Calu3 (cell line): ENCODE measurements at places on chromosomes 4 and X. TPM values are rescaled to one million over a fixed set of nuclear protein-coding genes. Genes with fewer than 3 reads are reported as not detected.

DNA sequence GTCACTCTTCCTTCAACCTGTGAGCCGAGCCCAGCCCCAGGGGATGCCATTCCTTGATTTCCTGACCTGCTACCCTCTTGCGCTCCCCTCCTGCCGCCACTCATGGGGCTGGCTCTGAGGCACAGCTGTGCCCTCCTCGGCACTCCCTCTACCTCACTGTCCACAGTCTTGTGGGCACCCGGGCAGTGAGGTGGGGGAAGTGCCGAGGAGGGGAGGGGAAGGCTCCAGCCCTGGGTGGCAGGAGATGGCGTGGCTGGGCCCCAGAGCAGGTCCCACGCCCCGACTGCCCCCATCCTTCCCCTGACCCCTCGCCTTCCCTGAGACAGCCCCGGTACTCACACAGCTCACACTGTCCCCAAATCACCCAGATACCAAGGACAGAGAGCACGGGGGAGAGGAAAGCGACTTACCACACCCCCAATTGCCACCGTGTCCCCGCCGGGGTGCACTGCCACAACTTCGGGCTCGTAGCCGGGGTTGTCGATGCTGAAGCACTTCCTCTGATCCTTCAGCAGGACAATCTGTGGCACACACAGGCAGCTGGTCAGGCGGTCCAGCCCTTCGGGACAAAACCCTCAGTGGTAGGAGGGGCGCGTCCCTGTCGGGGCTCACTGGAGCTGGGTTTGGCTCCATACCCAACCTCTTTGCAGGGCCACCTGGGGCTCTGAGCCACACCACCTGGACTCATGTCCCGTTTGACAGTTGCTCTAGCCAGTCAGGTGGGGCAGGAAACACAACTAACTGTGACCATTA lies 37.9 kb downstream of the WDR1 start:
- no peaks in the 10 kb centered on the region for H3K4me1 ChIP-seq
- H3K27ac ChIP-seq, result no peak overlapping the region
- H3K27me3 ChIP-seq, result no peaks in the 10 kb centered on the region
- peaks cover 10% of the 10 kb centered on the region for H3K36me3 ChIP-seq

STATH gene
- not detected in 2 replicates for total RNA-seq

- no peaks in the 10 kb centered on the region for H3K4me1 ChIP-seq
- no peaks in the 10 kb centered on the region for H3K36me3 ChIP-seq
- H3K27ac ChIP-seq, result no peak overlapping the region
- no peak overlapping the region for H3K4me3 ChIP-seq
- H3K27me3 ChIP-seq, result no peaks in the 10 kb centered on the region
Observed at GRCh38 chrX:150849486-150849885, 49.0 kb downstream of the CD99L2 start.

GRCh38 chrX:46256875-46257274 lies 288.3 kb downstream of the ZNF674 start:
- H3K4me1 ChIP-seq, result peaks cover 70% of the 10 kb centered on the region
- DNase-seq, result no peak
- no peaks in the 10 kb centered on the region for H3K27me3 ChIP-seq
- H3K4me3 ChIP-seq, result no peak overlapping the region
- peaks cover 6% of the 10 kb centered on the region for H3K36me3 ChIP-seq
- peak overlapping the region; percentile 68 for H3K27ac ChIP-seq

PGAM4 gene
- total RNA-seq, result not detected in 2 replicates

DNA sequence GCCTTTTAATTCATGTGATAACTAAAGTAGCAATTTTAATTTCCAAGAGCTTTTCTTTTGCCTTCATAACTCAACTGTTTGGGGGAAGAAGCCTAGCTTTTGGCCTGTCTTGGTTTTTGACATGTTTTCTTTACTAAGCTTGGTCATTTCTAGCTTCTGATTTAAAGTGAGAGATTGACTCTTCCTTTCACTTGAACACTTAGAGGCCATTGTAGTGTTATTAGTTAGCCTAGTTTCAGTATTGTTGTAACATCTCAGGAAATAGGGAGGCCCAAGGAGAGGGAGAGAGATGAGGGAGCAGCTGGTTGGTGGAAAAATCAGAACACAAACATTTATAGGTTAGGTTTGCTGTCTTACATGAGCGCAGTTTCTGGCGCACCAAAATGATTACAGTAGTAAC lies 44.8 kb downstream of the DCLK2 start:
- no peaks in the 10 kb centered on the region for H3K4me1 ChIP-seq
- no peaks in the 10 kb centered on the region for H3K36me3 ChIP-seq
- H3K4me3 ChIP-seq, result no peak overlapping the region
- DNase-seq, result no peak

GRCh38 chrX:42290608-42291007 lies 367.3 kb upstream of the CASK start:
- DNase-seq, result no peak
- H3K27me3 ChIP-seq, result no peaks in the 10 kb centered on the region
- no peaks in the 10 kb centered on the region for H3K36me3 ChIP-seq
- no peak overlapping the region for H3K4me3 ChIP-seq
- H3K4me1 ChIP-seq, result no peaks in the 10 kb centered on the region
- H3K27ac ChIP-seq, result no peak overlapping the region

SLC16A2 gene
- 0.59 and 0.76 TPM in 2 replicates for total RNA-seq

DNA sequence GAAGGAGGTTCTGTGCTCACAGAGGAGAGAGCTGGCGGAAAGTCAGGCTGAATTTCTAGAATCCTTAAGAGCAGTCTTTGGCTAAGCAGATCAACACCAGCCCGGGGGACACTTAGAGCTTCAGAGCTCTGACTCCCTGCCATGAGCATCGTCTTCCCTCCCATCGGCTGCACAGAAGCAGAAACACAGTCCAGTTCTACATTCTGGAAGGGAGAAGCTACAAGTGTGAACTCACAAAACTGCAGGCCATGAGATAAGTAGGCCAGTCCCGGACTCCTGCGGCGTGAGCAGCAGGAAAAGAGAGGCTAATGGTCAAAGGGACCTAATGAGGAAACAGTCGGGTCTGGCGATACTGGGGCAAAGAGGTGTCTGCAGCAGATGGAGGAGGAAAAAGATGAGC lies 211.5 kb downstream of the DHX15 start:
- DNase-seq, result no peak
- H3K27ac ChIP-seq, result no peak overlapping the region
- H3K27me3 ChIP-seq, result no peaks in the 10 kb centered on the region
- no peak overlapping the region for H3K4me3 ChIP-seq
- no peaks in the 10 kb centered on the region for H3K36me3 ChIP-seq

GAGE12F gene
- not detected in 2 replicates for total RNA-seq

DNA sequence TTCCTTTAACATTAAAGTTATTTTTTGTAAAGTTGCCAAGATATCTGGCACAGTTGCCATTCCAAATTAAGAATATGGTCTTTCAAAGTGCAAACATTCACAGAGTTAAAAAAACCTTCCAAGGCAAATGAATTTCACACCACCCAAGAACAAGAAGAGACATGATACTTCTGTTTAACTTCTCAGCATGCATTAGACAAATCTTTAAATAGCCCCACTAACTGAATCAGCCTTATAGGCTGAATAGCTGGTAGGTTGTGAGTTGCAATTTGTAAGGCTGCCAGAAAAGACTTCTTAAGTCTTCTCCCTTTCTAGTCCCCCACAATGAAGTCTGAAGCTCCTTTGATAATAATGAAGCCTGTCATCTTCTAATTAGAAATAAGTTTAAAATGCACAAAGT lies 95.6 kb downstream of the MAPK10 start:
- H3K36me3 ChIP-seq, result no peaks in the 10 kb centered on the region
- no peak overlapping the region for H3K4me3 ChIP-seq
- H3K4me1 ChIP-seq, result no peaks in the 10 kb centered on the region
- no peak overlapping the region for H3K27ac ChIP-seq
- no peaks in the 10 kb centered on the region for H3K27me3 ChIP-seq

ZNF157 gene
- not detected in 2 replicates for total RNA-seq

- peak overlapping the region; percentile 76 for H3K4me3 ChIP-seq
- peaks cover 10% of the 10 kb centered on the region for H3K36me3 ChIP-seq
- peaks cover 34% of the 10 kb centered on the region for H3K4me1 ChIP-seq
- peak; percentile 61 for DNase-seq
Observed at GRCh38 chr4:128600996-128601871, 208.3 kb upstream of the JADE1 start.

NRK gene
- total RNA-seq, result not detected in 2 replicates

ARMCX1 gene
- total RNA-seq, result 0.92 and 1.1 TPM in 2 replicates

GRCh38 chr4:90943311-90943710 lies 816.1 kb downstream of the CCSER1 start:
- DNase-seq, result no peak
- no peaks in the 10 kb centered on the region for H3K4me1 ChIP-seq
- no peak overlapping the region for H3K4me3 ChIP-seq
- no peaks in the 10 kb centered on the region for H3K27me3 ChIP-seq

GRCh38 chr4:121980643-121981042 lies 28.8 kb upstream of the TRPC3 start:
- no peak for DNase-seq
- no peaks in the 10 kb centered on the region for H3K4me1 ChIP-seq
- H3K36me3 ChIP-seq, result no peaks in the 10 kb centered on the region
- no peak overlapping the region for H3K27ac ChIP-seq
- H3K27me3 ChIP-seq, result peaks cover 21% of the 10 kb centered on the region

GATA1 gene
- total RNA-seq, result not detected in 2 replicates

DNA sequence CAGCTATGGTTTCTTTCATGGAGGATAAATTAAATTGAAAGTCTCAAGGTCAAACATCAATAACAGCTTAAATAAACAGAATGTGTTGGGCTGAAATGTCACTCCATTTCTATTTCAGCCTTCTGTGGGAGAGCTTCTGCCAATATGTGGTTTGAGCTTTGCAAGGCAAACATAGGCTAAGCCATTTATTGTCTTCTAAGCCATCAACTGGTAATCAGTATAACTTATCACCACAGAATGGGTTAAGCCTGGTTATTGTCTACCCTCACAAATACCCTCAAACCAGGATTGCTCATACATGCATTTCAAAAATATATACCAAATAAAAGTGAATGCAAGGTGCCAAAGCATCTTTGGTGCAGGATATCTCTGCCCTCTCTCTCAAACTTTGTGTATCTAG lies 52.7 kb downstream of the GABRB1 start:
- H3K4me1 ChIP-seq, result no peaks in the 10 kb centered on the region
- H3K36me3 ChIP-seq, result no peaks in the 10 kb centered on the region
- no peak overlapping the region for H3K27ac ChIP-seq
- no peak overlapping the region for H3K4me3 ChIP-seq

CORIN gene
- 0.07 TPM in 1 of 2 replicates, not detected in the other for total RNA-seq

- no peak for DNase-seq
- H3K27ac ChIP-seq, result peak overlapping the region; percentile 99
- H3K4me1 ChIP-seq, result peaks cover 23% of the 10 kb centered on the region
- peaks cover 33% of the 10 kb centered on the region for H3K36me3 ChIP-seq
Observed at GRCh38 chr4:113763029-113763285, 1.4 kb upstream of the CAMK2D start.

DNA sequence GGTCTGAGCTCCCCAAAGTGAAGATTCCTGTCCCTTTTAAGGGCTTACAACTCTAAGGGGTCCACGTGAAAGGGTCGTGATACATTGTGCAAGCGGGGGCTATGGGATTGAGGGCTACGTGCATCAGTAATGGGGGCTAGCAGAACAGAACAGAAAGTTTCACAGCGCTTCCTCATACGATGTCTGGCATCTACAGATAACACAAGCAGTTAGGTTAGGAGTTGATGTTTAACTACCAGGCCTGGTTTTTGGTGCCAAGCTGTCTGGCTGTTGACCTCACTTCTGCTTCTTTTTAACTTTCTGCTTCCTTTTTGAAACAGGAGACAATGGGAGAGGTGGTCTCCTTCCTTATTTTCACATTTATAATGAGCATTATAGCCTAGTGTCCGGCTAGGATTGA lies 368.6 kb upstream of the CXorf51A start:
- no peaks in the 10 kb centered on the region for H3K27me3 ChIP-seq
- peaks cover 37% of the 10 kb centered on the region for H3K4me1 ChIP-seq
- DNase-seq, result no peak
- H3K4me3 ChIP-seq, result peak overlapping the region; percentile 57
- H3K27ac ChIP-seq, result peak overlapping the region; percentile 87
- H3K36me3 ChIP-seq, result no peaks in the 10 kb centered on the region

DNA sequence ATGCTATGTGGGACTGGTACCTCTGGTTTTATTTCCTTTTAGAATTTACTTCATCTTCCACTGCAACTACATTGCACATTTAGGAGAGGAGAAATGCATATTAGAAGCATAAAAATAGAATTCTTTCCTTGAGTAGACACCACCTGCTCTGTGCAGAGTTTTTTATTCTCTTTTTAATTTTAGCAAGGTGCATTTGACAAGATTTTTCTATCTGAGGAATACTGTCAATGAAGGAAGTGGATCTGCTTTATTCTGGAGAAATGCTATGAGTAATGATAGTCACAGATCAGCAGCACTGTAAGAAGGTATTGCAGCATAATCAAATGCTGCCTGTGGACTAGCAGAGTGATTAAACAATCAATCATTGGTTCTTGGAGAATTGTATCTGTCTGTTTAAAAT lies 1038.3 kb downstream of the RAPGEF2 start:
- no peaks in the 10 kb centered on the region for H3K27me3 ChIP-seq
- DNase-seq, result no peak
- H3K36me3 ChIP-seq, result no peaks in the 10 kb centered on the region

GRCh38 chr4:81594490-81595159 lies 122.9 kb upstream of the RASGEF1B start:
- no peaks in the 10 kb centered on the region for H3K4me1 ChIP-seq
- H3K36me3 ChIP-seq, result no peaks in the 10 kb centered on the region
- no peak overlapping the region for H3K4me3 ChIP-seq
- no peak overlapping the region for H3K27ac ChIP-seq
- H3K27me3 ChIP-seq, result no peaks in the 10 kb centered on the region
- DNase-seq, result no peak

AKAP14 gene
- total RNA-seq, result not detected in 2 replicates
